Fibroblast of villous mesenchyme (primary cell): ENCODE measurements at places on chromosomes 5 and 9.

DNA sequence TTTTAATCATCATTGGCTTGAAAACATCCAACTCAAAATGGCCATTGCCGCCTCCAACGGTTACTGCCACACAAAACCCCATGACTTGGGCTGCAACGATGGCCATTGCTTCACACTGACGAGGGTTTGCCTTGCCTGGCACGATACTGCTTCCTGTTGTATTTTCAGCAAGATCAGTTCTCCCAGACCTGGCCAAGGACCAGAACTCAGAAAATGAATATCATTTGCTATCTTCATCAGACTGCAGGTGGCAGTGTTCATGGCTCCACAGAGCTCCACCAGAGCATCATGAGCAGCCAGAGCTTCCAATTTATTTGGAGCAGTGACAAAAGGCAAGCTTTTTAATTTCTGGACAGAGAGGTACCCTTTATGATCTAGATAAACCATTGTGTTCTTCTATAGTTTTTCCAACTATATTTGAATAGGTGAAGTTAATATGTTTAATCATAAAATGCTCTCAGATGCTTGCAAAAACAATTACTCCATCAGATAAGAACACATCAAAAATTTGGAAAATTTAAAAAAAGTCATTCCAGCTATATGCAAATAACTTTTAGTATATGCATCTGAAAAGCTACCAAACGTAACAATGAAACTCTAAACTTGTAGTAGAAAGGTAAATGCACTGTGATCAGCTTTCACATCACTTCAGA lies 10.4 kb downstream of the AMACR start:
- peak; percentile 81 for DNase-seq

- DNase-seq = no peak
Measured at GRCh38 chr5:133863857-133864585, 104.4 kb downstream of the C5orf15 start.

DNA sequence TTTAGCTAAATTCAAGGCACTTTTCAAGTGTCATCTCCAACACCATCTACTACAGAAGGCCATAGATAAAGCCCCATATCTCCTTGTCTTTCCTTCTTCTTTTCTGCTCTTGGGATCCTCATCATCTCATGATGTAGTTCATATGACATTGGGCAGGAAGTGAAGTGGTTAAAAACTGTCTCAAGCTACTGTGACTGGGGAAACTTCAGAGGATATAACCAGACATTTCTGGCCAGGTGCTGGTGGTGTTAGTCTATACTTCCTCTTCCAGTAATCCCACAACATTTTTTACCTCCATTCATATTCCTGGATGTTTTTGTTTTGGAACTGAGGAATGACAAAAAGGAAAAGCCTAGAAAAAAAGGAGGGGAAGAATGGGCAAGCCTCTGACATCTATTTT lies 188.7 kb downstream of the LURAP1L start:
- no peak for DNase-seq

DNA sequence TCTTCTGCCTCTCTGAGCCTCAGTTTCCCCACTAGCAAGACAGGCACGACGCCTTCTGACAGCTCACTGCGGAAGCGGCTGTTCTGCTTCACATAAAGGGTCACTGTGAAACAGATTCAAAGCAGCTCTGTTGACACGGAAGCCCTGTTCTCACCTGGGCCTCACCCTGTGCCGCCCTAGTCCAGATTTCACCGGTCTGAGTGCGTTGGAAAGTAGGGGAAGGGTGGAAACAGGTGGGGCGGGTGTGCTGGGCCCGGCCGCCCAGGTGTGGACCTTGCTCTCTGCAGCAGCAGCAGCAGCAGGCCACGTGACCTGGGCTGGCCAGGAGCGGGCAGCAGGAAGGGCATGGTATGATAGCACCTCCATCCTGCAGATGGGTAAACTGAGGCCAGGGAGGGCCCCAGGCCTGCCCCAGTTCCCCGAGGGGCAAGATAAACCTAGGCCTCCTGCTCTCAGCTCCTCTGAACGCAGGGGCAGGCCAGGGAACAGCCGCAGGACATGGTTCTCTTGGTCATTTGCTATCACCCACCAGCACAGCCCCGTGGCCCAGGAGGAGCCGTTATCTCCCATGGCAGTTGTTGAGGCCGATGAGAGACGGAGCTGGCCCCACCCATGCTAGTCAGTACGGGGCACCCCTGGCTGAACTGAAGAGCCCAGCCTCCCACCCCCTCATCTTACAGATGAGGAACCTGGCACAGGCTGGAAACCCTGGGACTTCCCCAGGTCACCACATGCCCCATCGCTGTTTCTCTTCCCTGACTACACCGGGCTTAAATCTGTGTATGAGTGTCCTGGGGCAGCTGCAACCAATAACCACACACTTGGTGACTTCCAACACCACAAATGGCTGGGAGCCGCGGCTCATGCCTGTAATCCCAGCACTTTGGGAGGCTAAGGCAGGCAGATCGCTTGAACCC lies 12.1 kb downstream of the PTGES2 start:
- DNase-seq = no peak

DNA sequence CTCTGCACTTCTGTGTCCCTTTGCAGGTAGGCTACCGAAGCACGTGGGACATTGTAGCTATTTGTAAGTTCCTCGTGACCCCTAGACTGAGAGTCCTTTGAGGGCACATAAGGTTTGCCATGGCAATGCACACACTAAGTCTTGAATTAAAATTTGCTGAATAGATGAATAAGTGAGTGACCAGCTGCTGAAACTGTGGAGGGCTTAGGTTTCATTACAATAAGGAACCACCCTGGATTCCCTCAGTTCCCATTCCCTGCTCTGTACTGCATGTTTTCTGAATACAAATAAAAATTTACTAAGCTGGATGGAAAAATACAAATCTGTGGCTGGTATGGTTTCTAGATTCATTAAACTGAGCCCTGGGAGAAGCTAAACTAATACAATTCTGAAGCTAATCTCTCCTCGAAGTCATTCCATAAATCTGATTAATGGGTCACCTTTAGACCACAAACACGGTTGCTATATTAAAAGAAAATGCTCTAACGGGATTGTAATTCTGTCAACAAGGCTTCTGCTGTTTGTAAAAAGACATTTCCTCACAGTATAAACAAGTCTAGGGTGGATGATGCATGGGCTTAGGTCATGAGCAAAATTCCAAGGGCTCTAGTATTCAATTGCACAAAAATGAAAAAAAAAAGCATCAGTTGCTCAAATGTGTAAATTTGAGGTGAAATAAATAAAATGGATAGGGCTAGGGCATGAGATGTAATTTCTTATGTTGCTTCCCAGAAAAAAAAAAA lies 172.3 kb downstream of the ATP10B start:
- peak; percentile 0 for DNase-seq

- peak; percentile 87 for DNase-seq
Measured at GRCh38 chr5:179827680-179828079, 7.0 kb downstream of the SQSTM1 start.

- DNase-seq = no peak
Measured at GRCh38 chr5:2740051-2740875, 11.2 kb downstream of the IRX2 start.

DNA sequence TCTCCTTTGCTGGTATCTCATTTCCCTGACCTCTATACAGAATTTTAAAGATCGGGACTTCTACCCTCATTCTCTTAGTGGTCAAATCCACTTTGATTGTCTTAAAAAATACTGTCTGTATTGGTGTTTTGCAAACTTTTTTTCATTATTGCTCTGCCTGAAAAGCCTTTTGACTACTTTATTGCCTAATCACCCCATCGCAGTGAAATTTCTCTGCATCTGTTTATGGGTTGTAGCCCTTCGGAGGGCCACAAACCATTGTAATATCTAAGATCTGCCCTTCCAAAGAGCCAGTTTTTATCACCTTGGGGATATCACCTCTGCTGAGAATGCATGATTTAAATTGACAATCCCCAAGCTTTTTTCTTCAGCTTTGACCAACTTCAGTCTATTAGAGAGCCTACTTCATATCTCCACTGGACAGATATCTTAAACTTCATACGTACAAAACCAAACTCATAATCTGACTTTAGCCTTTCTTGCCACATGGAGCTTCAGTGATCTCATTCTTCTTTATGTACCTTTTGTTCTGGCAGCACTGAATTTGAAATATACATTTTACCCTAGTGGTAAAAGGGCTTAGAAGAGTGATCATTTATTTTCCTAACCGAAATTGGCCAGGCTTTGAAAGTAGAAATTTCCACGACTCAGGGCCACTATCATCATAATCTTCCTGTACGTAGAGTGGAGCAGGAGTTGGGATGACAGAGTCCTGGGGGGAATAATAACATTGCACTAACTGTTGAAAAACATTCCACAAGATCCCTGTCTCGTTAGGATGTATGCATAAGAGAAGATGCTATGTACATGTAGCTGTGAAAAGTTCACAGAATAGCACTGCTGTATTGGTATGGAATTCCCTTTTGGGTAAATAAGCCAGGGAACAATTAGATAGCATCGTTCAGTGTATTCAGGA lies 21.4 kb downstream of the KIF2A start:
- no peak for DNase-seq

GRCh38 chr5:172216345-172216744 lies 22.4 kb downstream of the EFCAB9 start:
- DNase-seq = no peak

DNA sequence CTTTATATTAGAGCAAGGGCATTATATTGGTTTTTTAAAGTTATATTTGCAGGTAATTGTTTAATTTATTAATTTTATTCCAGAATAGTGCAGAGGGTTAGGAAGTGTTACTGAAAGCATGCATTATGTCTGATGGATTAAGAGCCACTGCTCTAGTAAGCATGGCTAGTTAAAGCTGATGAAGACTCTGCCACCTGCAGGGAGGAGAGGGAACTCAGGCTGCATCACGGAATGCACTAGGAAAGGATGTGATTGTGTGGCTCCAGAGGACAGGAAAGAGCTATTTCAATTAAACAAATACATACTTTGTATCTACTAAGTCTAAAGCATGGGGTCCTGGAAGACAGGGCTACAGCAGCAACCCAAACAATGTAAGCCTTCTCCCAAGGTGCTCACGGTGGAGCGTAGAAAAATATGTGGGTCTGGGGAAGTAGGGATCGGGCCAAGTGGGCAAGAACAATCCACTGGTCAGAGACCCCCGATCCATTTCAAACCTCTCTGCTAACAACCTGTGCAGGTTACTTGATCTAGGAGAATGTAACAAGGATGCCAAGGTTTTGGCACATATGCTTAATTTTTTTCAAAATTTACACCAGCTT lies 15.3 kb upstream of the GRXCR2 start:
- peak; percentile 55 for DNase-seq

DNA sequence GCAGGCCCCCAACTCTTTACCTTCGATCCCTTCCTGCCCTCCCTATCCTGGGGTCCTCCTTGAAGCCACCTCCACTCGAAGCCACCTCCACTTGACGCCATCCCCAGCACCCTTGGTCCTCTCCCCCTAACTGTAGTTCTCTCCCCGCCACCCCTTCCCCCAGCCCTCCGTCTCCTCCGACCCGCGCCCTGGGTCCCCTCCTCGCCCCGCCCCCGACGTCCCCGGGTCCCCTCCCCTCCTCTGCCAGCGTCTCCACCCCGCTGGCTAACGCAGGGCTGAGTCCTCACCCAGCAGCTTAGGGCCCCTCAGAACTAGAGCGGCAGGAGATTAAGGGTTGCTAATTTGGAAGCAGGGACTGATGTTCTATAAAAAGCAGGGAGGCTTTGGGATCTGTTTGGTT lies 30.6 kb upstream of the ANKRD33B start:
- DNase-seq = no peak

GRCh38 chr5:66987949-66988838 lies 208.4 kb downstream of the CD180 start:
- peak; percentile 28 for DNase-seq

DNA sequence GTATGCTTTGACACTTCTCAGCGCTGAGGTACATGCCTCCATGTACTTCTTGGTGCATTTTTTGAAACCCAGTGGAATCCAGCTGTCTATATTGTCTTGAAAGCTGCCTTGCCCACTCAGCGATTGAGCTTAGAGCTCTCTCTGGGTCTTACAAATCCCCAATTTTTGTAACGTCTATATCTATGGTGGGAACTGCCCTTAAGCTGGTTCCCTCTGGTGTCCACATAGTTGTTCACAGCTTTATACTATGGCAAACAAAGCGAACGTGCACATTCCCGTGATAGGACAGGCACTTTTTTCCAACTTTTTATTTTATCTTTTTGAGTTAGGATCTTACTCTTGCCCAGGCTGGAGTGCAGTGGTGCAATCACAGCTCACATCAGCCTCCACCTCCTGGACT lies 20.9 kb downstream of the CDHR2 start:
- peak; percentile 50 for DNase-seq

DNA sequence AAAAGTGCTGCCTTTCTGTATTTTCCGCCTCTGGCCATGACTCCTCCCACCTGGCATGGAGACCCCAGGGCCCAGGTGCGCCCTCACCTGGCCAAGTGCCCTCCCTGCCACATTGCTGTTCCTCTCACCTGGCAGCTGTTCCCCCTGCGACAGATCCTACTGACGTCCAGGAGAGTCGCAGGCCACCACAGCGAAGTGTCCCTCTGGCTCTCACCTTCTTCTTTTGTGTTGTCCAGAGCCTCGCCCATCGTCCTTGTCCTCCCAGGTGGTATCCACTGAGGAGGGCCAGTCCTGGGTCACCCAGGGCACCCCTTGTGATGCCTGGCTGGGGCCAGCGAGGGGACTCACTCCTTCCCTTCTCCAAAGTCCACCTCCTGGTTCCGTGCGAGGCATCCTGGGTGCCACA lies 2.6 kb downstream of the NKD2 start:
- no peak for DNase-seq

GRCh38 chr5:107092695-107093094 lies 578.0 kb downstream of the EFNA5 start:
- no peak for DNase-seq

DNA sequence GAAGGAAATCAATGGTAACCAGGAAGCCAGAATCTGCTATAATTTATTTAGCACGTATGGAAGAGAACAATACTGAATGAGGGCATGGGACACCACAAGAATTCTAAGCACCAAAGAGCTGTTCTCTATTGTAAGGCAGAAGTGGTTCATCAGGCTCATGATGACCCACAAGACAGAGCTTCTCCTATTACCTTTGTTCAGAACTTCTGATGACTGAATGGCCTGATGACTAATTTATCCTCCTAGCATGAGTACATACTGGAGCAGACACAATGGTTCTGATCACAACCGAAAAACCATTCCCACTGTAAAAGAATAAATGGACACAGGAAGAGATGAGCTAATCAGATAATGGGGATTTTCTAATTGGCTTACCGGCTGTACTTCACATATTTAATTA lies 329.8 kb upstream of the PDE4D start:
- DNase-seq = no peak

DNA sequence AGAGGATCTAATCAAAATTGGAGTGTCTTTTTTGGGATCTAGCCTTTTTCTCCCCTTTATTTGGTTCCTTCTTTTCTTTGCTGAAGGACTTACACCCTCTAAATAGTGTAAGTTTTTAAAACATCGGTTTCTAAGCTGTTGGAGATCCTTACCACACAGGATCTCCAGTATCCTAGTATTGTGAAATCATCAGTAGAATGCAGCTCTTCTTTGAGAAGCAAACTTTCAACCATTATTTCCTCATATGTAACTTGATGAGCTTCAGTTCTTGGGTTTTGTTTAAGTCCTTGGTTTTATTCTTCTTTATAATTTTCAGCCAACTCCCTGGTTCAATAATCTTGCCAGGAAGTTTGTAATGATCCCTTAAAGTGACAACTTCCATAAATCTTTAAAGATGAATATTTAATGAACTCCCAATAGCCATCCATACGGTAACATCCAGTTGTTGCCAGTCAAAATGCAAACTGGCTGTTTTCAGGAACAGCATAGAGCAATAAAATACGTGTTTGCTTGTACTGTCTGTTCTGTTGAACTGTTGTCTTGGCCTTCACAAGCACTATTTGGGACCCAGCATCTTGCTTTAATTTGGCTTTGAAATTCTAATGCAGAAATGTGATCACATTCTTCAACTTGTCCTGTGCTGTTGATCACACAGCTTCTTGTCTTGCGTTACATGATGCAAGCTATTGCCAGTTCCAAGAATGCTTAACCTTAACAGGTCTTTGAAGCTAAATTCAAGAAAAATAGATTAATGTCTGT lies 34.8 kb upstream of the TTC23L start:
- peak; percentile 53 for DNase-seq
